Hematopoietic multipotent progenitor cell treated with erythropoietin and hydrocortisone succinate and interleukin-3 and kit ligand, for 8 days (in vitro differentiated cells): ENCODE measurements at places on chromosomes 16 and 17.

- no peak for DNase-seq
Measured at GRCh38 chr16:8739151-8739550, 58.3 kb downstream of the TMEM186 start.

GRCh38 chr17:58416396-58416795 lies 938 bp downstream of the RNF43 start:
- no peak for DNase-seq

GRCh38 chr16:7400117-7400890 lies 67.7 kb downstream of the RBFOX1 start:
- no peak for DNase-seq

DNA sequence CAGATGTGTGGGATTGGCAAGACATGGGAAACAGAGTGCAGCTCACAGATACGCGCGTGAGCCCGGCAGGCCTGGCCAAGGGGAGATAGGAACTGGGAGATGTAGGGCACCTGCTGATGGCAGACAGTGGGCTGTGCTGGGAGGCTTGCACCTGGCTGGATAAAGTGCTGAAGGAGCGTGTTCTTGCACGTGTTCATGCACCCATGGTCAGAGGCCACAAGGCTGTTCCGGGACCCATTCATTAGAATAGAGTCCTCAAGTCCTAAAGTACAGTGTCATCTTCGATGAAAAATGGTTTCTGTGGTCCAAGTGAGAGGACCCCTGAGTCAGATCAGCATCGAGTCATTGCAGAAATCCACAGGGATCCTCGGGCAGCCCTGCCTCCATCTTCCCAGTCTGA lies 236.4 kb downstream of the CCDC182 start:
- DNase-seq, result no peak

DNA sequence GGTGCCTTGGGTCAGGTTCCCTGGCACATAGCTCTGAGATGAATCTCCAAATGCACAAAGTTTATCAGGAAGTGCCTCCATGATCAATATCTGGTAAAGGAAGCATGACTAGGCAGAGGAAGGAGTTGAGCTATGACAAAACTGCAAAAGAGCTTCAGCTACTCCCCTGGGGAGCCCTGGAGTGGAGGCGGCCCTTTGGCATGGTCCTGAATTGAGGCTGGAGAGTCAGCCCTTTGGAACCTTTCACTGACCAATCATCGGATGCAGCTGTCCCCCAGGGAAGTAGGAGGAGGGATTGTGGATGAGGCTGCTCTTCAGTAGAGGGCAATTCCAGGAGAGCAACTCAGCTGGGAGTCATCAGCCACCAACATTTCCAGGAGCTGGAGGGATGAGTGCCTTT lies 46.1 kb upstream of the NLRP1 start:
- no peak for DNase-seq

DNA sequence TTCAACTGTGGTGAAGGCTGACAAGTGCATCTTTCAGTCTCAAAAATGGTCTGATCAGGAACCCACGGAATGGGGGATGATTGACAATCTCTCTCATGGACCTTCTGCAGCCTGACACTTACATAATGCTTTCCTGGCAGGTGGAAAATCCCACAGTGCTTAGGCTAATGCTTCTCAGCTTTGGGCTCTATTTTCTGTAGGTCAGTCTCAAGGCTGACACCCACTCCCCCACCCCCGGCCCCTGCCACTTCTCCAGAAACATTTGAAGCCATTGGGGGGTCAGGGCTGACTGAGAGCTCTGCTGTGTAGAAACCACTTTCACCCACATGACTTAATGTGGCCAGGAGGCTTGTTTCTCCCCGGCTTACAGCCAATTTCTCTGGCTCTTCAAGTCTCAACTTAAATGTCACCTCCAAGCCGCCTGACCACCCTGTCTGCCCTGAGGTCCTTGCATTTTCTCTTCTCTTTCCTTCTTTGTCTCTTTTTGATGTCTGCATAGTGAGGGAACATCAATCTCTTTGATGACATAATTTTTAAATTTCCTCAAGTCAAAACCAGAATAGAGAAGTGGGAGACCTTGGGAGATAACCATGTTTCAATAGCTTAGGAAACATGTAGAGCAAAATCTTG lies 16.7 kb upstream of the IRF8 start:
- no peak for DNase-seq

DNA sequence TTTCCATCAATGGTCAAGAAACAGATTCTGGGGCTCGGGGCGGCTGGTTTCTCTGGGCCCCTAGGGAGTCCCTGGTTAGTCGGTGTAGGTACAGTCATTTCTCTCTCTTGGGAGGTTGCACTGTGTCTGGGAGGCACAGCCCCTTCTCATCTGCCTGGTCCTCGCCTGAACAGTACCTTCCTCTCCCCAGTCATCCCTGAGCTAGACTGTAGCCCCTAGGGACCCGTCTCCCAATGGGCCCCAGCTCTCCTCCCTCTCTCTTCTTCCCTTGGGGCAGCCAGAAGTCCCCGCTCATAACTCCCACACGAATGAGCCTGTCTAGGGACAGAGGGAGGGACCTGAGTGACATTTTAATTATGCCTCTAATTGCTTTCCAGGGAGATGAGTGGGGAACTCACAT lies 20.2 kb upstream of the CPSF4L start:
- DNase-seq, result no peak

DNA sequence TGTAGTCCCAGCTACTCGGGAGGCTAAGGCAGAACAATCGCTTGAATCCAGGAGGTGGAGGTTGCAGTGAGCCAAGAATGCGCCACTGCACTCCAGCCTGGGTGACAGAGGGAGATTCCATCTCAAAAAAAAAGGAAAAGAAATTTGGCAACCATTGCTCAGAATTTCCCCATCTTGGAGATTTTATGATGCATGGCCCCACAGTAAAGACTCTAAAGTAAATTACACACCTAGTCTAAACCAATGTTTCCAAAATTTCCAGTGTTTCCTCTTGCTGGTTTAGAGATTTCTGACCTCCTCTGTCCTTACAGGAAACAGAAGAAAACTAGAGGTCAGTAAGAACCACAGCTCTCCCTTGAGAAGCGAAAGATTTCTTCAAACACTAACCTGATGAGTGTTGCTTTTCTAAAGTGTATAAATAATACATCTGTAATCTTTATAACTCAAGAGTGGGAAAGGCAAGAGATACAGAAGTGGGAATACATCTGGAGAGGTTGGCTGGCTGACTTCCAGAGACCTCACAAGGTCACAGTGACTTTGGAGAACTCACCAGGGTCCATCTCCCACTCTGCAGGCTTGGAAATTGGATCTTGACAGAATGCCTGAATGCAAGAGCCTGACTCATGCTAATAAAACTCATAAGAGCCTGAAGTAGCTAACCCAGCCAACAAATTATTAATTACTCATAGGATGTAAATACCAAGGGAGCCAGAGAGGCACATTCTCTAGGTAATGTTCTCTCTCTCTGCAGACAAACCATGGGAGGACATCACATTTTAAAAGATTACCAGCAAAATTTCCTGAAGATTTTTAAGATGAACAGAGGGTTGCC lies 8.8 kb downstream of the ADAT1 start:
- no peak for DNase-seq

- DNase-seq, result no peak
Measured at GRCh38 chr16:25184771-25185170, 32.0 kb upstream of the AQP8 start.

DNA sequence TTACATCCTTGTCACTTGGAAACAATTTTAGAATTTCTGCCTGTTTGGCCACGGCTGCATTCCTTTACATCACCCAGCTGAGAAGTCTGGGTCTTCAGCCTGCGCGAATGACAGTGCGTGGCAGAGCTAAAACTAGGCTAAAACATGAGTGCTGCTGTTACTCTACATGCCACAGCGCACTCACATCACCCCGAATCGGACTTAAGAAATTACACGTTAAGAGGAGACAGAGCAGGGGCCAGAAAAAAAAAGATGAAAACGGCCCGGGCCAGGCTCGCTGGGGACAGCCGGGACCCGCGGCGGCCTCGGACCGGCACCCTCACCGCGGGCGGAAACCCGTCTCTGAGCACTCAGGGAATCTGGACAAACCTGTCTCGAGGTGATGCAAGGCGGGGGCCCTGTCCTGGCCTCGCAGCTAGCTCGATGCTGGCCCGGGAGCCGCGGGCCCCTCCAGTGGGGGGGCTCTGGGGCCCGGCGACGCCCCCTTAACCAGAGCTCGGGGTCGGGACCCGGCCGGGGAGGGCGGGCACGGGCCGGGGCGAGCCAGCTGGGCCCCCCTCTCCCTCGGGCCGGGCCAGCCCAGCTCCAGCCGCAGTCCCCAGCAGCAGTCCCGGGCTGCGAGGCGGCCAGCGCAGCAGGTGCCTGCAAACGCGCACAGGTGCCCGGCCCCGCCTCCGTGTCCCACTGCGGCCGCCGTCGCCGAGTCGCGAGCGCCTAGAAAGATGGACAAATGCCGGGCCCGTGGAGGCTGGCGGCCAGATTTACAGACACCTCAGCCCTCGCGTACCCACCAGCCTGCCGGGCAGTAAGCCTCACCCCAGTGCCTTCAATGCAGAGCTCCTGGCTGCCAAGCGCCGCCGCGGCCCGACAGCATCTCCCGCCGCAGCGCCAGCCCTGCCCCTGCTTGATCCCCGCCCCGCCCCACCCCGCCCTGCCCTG lies at the start of gene AKTIP:
Gene AKTIP, minus strand, starts transcription at position 879 of the 939 bp plus-strand sequence. CDS start 2,950 bp downstream, outside the sequence.
- DNase-seq, result peak; percentile 4

- DNase-seq, result no peak
Measured at GRCh38 chr17:49519781-49520180, 24.7 kb downstream of the NGFR start.

DNA sequence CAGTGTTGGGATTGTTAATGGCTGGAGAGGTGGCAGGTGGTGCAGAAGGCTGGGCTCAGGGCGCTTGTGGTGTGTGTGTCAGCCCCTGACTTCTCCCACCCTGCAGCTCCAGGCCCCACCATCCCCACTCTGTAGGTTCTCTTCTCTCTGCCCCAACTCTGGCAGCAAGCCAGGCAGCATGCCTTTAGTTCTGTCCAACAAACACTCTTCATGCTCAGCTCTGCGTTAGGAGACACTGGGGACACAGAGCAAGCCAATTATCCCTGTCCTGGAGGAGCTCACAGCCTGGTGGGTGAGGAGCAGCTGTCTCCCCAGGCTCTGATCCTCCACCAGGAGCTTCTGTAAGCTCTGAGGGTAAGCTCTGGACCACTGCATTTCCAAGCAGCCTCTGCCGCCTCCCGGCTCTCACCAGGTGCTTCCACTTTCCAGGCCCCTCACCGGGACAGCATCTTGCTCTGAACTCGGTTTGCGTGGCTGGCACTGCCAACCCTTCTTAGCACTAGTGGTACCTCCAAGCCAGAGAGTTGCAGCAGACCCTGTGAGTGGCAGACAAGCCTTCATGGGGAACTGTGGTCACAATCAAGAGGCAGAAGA lies 34.3 kb upstream of the WSCD1 start:
- DNase-seq, result no peak

GRCh38 chr17:78474614-78475146 lies 96.2 kb downstream of the PGS1 start:
- no peak for DNase-seq

DNA sequence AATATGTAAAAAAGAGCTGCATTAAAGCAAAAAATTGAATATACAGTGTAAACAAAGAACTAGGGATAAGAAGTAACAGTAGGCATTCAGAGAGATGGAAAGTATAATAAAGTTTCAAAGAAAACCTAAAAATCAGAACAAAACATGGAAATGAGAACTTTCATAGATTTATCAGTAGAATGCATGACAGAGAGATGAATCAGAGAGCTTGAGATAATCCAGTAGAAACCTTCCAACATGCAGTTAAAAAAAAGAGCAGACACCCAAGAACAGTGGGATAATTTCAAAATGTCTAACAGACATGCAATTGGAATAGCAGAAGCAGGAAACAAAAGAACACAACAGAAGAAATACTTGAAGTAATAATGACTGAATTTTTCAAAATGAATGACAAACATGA lies 1384.2 kb downstream of the CDH11 start:
- DNase-seq, result no peak

- peak; percentile 48 for DNase-seq
Measured at GRCh38 chr17:31318298-31318801, 3.1 kb downstream of the EVI2A start.

GRCh38 chr16:28187595-28188004 lies 24.2 kb downstream of the XPO6 start:
- no peak for DNase-seq

DNA sequence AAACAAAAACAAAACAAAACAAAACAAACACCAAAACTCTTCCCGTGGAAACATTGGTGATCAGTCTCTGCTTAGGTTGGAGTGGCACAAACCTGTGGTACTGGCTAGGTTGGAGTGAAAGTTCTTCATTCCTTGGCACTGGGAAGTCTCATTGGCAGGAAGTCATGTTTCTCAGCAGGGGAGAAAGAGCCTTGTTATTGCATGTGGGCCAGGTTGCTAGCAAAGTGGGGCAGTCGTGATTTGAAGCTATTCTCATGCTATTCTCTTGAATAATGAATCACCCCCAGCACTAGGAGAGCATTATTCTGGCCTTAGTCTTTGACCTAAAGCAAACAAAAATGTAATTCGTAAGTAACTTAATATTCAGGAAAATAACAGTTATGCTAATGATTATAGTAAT lies 24.3 kb upstream of the B4GALNT2 start:
- DNase-seq, result no peak

- no peak for DNase-seq
Measured at GRCh38 chr17:73800893-73801292, 156.6 kb upstream of the SDK2 start.

DNA sequence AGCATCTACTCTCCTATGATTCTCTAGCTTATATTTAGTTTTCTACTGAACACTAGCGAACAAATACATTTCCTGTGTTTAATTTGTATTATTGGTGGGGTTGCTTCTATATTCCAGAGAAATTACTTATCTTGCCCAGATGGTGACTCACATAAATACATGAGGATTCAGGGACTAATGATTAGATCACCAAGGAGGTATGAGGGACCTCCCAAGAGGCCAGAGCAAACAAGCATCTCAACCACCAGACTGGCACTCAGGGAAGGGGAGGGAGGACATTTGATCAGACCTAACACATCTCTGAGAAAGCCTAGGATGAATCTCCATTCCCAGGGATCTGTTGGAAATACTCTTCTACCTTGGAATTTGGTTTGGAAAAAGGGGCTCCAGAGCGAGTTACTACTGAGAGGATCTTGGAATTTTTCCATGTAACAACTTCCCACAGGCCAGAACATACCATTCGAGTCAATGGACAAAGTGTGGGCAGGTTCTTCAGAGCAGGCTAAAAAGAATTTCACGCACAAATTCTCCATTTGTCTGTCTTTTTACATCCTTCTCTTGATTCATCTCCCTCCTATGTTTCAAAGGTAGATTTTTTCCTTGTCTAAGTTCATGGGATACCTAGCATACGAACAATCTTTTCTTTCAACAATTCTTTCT lies 262.6 kb upstream of the MYOCD start:
- DNase-seq, result no peak

DNA sequence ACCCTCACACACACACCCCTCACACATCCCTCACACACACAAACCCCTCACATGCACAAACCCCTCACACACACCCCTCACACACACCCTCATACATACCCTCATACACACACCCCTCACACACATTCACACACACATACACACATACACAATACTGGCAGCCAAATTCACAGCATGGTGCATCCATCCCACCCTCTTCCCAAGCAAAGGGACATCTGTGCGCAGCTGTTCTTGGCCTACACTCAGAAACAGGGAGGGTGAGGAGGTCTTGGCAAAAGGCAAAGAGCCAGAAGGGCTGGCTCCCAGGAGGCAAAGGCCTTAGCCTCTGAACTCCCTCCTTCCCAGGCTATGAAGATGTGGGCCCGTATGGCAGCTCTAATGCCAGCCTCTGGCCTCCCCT lies 23.4 kb downstream of the C17orf67 start:
- DNase-seq, result no peak
